CD4-positive, alpha-beta T cell treated with Interleukin-4 for 1 hour (primary cell): ENCODE measurements at places on chromosomes 6 and 20.

GRCh38 chr20:46803123-46804020 lies 91.3 kb upstream of the EYA2 start:
- no peak for DNase-seq

DNA sequence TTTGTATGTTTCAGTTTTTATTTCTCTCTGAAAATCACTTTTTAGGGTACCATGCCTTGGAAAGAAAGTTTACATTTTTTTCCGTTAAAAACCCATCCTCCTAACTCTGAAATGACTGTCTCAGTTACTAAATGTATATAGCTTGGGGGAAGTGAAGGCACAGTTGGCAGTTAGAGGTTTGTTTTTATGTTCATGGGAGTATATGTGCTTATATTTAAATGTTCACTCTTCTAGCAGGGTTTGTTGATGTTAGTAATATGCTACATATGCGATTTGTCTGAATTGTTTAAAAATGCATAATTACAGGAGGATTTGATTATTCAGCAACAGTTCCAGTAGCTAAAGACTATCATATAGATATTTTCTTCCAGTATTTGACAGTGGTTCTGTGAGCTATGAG lies 31.1 kb downstream of the CDKAL1 start:
- no peak for DNase-seq

DNA sequence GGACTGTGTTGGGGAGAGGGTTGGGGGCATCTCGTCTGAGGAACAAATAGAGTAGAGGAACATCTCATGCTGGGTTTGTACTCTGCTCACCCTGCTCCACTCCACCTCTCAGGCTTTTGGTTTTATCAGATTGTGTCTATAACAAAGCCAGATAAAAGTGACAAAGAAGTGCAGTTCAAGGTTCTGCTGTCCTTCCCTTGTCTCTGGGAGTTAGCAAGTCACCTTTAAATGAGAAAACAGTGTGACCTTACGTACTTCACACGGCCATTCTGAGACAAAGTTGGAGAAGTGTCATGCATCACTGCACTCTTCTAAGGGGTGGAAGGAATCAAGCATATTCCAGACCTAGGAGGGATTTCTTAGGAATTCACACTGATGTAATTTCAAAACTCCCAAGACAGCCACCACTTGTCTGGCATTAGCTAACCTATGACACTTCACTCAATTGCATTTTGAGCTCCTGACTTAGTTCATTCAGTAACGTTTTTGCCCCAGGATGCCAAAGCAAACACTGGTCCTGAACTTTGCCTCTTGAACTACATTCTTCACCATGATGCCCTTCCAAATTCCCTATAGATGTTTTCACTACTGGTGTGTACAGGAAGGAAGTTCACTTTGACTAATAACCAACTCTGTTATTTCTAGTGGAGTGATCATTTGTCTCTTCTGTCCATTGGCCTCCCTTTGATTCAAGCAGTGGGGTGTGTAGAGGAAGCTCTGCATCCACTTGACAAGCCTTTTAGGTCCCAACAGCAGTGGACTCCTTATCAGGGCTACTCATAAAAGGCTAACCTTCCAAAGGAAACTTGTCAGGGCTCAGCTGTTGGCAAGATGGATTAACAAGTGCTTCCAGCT lies 647.6 kb upstream of the FLRT3 start:
- no peak for DNase-seq

DNA sequence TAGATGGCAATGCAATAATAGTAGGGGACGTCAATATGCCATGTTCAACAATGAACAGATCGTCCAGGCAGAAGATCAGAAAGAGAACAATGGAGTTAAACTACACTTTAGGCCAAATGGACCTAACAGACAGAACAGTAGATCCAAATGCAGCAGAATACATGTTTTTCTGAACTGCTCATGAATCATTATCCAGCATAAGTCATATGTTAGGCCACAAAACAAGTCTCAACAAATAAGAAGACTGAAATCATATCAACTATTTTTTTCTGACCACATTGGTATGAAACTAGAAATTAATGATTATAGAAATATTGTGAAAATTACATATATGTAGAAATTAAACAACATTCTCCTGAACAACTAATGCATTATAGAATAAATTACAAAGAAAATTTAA lies 10.2 kb upstream of the DEFB125 start:
- no peak for DNase-seq

- DNase-seq, result no peak
Measured at GRCh38 chr6:99013661-99014060, 65.9 kb upstream of the FBXL4 start.

DNA sequence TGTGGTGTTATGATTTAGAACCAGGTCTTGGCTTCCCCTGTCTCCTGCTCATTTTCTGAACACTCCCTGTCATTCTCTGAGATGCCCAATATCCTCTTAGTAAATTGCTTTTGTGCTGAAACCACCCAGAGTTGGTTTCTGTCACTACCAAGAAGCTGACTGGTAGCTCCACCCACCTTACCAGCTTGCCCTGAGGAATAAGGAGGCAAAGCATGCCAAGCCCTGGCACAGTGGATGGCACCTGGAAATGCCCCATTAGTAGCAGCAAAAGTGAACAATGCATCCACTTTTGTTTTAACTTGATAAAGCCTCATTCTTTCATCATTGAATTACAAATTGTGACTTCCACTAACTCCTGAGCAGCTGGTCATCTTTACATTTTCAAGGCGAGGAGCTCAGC lies 157.7 kb downstream of the CDC5L start:
- DNase-seq, result no peak

- DNase-seq, result peak; percentile 85
Measured at GRCh38 chr6:25056130-25056529, 120.4 kb upstream of the RIPOR2 start.
